ENCODE measurements at places on chromosomes 2 and 18. TPM values are rescaled to one million over a fixed set of nuclear protein-coding genes. Genes with fewer than 3 reads are reported as not detected.

RNU2-63P gene
- not detected for total RNA-seq

EVX2 gene
- not detected for total RNA-seq

VAMP5 gene
- total RNA-seq = 0.31 TPM

TSHZ1 gene
- total RNA-seq = 5.0 TPM

CCDC148 gene
- 0.31 TPM for total RNA-seq

HNRNPLL gene
- 27.5 TPM for total RNA-seq

ZRANB3 gene
- 6.7 TPM for total RNA-seq

TBR1 gene
- total RNA-seq = not detected

PARD3B gene
- 0.83 TPM for total RNA-seq

FAP gene
- not detected for total RNA-seq

CNNM3 gene
- total RNA-seq = 13.8 TPM

DSC1 gene
- total RNA-seq = not detected

IL37 gene
- not detected for total RNA-seq

SLC35F6 gene
- total RNA-seq = 30.8 TPM

SMAD2 gene
- total RNA-seq = 51.6 TPM

CNNM4 gene
- 10.3 TPM for total RNA-seq

OSR1 gene
- total RNA-seq = 5.8 TPM

RUFY4 gene
- total RNA-seq = not detected

APCDD1 gene
- not detected for total RNA-seq

FAM237A gene
- not detected for total RNA-seq

ITGB1BP1 gene
- 155 TPM for total RNA-seq

DRC1 gene
- 0.19 TPM for total RNA-seq

MAP3K19 gene
- total RNA-seq = not detected

CPS1 gene
- total RNA-seq = 10.7 TPM

SPC25 gene
- total RNA-seq = 20.1 TPM

HAAO gene
- not detected for total RNA-seq

SLC8A1 gene
- 0.41 TPM for total RNA-seq

KIDINS220 gene
- 14.9 TPM for total RNA-seq

MARCHF4 gene
- 35.6 TPM for total RNA-seq

MATN3 gene
- 9.8 TPM for total RNA-seq

SIX3 gene
- total RNA-seq = 1.6 TPM

C2orf78 gene
- not detected for total RNA-seq

PRKCE gene
- total RNA-seq = 9.0 TPM

SLC39A6 gene
- 62.1 TPM for total RNA-seq

COL3A1 gene
- total RNA-seq = 0.28 TPM

PLGLB1 gene
- not detected for total RNA-seq

AP1S3 gene
- 35.4 TPM for total RNA-seq
